NT2/D1 (cell line): ENCODE measurements at places on chromosomes 6 and 20.

GRCh38 chr20:48817367-48818030, 10.3 kb downstream of the PREX1 start:
- no peak for DNase-seq

DNA sequence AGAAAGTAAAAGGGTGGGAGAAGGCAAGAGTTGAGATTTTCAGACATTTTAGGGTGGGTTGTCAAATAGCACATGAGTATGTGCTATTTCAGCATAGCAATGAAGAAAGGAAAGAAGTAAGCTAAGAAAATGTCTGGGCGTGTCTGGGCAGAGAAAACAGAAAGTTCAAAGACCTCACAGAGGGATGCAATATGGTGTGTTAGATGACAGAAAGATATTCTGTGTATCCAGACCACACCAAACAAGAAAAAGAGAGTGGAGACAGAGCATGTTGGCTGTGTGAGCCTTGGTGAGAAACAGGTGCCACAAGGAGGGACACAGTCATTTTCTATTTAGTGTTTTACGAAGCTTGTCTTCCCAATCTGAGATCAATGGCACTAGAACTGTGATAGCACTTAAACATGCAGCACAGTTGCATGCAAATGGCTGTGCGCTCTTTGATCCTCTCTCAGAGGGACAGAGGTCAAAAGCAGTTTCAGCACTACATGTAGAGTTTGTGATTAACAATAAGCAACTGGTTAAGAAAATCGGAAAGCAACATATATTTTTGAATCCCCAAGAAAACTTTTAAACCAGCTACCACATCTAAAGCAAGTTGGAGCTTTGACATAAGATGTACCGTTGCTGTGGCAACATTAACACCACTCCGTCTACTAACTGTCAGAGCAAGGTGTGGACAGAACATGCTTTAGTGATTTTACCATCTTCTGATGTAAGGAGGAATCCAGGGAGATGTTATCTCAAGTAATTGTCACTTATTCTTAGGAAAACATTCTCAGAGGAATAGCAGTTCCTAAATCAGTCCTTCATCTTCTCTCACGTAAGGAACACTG, 515.5 kb upstream of the NOX3 start:
- no peak for DNase-seq

- DNase-seq = no peak
Measured at GRCh38 chr6:36837022-36837339, 2.3 kb downstream of the CPNE5 start.

DNA sequence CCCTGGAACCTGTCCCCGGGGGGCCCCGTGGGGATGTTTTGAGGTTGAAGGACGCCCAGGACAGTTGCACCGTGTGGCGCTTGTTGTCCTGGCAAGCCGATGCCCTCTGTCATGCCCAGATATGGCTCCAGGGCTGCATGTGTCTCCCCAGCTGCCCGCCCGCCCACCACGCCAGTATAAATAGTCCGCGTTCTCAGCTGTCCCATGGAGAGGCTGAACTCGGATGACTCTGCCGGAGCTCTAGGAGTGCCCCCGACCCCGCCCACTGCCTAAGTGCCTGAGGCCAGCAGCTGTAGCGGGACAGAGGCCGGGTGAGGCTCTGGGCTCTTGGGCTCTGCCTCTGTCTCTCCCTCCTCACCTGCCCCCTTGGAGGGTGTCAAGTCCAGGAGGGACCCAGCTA, 83.0 kb upstream of the GATA5 start:
- no peak for DNase-seq

DNA sequence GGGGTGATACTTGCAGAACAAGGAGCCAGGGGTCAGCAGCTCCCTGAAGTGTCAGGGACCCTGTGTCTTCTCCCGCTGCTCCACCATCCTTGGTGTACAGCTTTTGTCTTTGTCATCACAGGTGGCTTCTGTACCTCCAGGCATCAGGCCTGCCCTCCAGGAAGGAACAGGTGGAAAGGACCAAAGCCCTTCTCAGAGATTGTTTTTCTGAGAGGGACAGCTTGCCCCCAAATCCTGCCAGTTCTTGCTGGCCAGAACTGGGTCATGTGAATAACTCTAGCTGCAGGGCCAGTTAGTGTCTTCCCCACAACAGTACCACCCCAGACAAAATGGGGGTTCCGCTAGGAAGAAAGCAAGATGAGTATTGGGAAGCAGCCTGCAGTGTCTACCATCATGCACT, 31.4 kb downstream of the SNPH start:
- DNase-seq = no peak

DNA sequence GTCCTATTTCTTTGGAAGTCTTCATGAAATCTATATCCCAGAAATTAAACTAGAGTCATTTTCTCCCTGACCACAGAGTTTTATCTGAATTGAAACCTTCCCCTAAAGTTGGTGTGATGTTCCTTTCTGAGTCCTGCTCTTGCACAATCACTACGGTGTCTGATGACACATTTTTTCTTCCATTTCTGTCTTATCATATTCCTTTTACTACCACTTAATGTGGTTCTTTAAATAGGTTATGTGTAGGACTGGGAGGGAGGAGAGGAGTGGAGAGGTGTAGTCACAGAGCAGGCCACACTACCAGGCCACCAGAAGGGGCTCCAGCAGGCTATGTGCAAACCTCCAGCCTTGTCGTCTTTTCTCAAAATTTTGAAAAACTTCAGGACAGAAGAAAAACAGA, 39.7 kb upstream of the ATXN1 start:
- DNase-seq = no peak

DNA sequence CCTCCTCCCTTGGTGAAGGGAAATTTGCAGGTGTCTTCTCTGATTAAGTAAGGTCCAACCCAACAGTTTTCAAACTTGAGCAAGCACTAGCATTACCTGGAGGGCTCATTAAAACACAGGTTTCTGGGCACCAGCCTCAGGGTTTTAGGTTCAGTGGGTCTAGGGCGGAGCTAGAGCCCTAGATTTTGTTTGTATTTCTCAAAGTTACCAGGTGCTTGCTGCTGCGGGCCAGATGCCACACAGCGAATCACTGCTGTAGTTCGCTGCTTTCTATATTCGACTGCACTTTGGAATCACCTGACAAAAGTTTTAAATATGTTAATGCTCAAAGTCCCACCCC, 869 bp downstream of the COL21A1 start:
- DNase-seq = no peak

- DNase-seq = no peak
Measured at GRCh38 chr20:44208770-44209169, 1.8 kb downstream of the OSER1 start.

DNA sequence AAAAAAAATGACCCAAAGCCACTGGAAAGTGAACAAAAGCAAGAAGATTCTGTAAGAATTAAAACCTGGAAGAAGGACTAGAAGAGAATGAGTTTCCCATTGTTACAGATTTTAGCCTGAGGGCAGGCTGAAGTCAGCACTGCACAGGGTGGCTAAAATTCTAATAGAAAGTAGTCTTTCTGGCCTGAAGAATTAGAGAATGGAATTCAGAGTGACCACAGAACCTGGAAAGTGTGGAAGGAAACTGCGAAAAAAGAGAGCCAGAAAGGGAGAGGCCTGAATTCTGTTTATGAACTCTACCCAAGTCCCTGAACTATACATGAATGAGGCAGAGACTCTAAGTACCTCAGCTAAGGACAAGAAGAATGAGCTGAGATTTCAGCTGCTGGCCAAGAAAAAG, 38.9 kb upstream of the FILIP1 start:
- no peak for DNase-seq

DNA sequence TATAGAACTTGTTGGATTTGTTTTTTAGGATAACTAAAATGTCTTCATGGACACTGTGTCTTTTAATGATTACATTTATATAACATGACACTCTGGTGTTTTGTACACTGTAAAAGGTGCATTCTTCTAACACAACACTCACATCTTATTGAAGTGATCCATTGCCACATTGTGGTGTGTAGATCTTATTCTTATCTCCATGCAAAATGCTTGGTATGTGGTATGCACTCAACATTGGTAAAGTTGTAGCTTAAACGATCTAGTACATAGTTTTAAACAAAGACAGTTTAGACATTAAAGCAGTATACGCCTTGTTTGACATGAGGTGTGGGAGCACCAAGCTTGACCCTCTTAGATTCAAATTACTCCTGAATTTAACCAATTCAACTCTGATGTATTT, 84.7 kb downstream of the SASH1 start:
- DNase-seq = no peak

GRCh38 chr6:75326557-75327258, 42.1 kb upstream of the TMEM30A start:
- DNase-seq = no peak

DNA sequence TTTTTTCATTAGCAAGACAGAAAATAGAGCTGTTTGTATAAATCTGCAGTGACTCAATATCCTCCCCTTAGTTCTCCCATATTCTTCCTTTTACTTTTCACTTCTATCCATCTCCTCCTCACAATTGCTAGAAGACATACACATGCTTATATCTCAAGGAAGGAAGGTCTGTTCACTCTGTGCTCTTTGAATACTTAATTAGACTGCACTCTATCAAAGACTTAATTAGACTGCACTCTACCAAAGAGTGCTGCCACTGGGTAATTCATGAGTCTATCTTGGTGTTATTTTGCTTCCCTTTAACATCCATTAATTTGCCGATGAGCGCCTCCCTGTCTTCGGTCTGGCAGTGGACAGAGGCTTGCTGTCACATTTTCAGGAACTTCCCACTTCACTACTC, 241.9 kb downstream of the ADGB start:
- no peak for DNase-seq

- no peak for DNase-seq
Measured at GRCh38 chr6:30060606-30061091, 416 bp upstream of the POLR1H start.

GRCh38 chr6:105821027-105821426, 265.1 kb upstream of the PRDM1 start:
- no peak for DNase-seq

DNA sequence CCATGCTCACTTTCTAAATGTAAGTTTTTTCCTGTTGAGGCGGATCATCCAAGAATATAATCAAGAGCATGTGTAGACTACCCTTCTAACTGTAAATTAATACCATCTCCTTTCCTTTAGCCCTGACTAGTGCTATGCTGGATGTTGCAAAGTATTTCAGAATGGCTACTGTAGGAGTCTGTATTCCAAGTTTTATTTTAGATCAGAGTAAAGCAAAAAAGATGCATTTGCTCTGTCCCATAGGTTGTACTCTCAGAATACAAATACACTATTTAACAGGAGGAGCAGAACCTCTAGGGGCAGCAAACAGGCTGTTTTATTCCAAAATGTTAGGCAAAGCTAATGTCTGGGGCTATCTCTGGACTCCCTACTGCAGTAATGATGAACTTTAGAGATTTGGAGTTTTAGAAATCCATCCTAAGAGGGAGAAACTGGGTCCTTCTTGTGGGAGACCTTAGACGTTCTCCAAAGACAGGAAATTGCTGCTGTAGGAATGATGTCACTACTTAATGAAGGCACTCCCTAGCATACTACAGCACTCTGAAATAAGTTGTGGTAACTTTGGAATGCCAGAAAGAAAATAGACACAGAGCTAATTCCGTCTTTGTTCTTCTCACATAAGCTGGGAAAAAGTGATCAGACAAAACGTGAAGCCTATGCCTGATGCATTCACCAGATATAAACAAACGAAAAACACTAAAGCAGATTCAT, 392.4 kb upstream of the HS3ST5 start:
- no peak for DNase-seq

- DNase-seq = no peak
Measured at GRCh38 chr6:106117579-106117978, 31.4 kb downstream of the PRDM1 start.

DNA sequence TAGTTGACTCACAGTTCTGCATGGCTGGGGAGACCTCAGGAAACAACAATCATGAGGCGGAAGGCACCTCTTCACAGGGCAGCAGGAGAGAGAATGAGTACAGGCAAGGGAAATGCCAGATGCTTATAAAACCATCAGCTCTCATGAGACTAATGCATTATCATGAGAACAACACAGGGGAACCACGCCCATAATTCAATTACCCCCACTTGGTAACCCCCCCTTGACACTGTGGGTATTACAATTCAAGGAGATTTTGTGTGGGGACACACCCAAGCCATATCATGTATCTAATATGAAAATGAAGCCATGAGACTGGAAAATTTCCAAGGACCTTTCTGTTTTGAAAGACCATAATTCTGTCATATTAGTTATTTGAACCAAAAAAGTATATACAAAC, 342.4 kb upstream of the PLCB4 start:
- DNase-seq = no peak

DNA sequence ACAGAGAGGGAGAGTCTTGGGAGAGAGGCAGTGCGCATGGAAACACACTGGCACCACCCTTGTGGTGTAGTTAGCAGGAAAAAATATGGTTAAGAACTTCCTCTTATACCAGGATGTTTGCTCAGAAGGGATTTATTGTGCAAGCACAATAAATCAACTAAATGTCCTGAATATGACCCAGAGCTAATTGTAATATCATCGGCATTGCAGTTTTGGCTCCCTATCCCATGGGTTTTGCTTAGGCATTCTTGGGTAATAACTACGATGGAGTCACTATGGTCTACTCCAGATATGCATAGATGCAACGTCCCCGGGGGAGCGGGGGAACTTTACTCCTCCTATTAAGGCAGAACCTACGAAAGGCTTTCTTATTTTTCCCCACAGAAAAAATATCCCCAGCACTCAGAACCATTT, 751.6 kb downstream of the EYS start:
- no peak for DNase-seq

DNA sequence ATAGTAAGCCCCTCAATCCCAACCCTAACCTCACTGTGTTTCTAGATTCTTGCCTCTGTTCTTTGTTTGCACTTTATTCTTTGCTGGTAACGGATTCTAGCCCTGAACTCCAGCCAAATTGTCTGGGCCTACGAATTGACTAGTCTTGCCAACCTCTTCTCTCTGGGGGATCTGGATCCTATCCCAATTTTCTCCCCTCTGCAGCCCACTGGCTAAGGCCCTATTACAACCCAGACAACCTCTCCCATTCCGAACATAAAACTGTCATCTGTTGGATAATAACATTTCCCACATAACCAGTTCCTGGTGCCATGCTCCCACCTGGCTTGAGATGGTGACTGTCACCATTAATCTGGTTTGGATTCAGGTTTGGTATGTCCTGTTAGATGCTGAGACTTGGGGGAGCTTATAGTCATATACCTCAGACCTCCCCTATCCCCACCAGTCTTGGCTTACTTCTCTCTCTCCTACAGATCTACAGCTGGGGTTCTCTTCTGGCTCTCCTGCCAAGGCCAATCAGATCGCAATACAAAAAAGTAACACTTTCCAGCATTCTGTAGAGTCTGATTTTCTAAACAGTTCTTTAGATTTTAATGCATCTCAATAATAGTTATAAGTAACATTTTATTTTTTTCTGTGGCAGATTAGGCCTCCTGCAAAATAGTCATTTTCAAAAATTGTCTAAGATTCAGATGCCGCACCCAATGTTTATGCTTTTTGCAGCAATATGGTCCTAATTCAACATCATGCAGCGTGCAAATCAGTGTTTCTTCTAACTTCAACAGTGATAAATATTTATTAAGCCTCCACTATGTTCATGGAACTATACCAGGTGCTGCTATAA, 29.8 kb upstream of the AHI1 start:
- no peak for DNase-seq

DNA sequence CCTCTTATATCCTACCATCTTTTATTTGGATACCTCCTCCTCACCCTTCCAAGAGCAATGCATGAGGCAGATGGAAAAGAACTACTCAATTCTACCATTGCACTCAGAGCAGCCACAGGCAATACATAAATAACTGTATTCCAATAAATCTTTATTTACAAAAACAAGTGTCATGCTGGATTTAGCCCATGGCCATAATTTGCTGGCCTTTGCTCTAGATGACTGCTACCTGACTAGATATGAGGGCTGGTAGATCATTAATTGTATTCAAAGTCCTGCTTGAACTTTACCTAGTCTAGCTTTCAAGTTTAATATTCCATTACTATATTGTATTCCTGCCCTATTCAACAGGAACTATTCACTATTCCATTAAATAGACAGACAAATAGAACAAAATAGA, 37.1 kb downstream of the AFG1L start:
- DNase-seq = no peak
